ENCODE measurements at places on chromosomes 12 and 14. TPM values are rescaled to one million over a fixed set of nuclear protein-coding genes. Genes with fewer than 3 reads are reported as not detected.

The SPRING1 gene
- polyA plus RNA-seq: 7.5 TPM

The LTBP2 gene
- polyA plus RNA-seq: 3.4 TPM

The LRRK2 gene
- 5.9 TPM for polyA plus RNA-seq

The ENDOU gene
- polyA plus RNA-seq: 0.45 TPM

- no peak for DNase-seq
Observed at GRCh38 chr12:47071241-47071852, 8.1 kb upstream of the PCED1B start.

DNA sequence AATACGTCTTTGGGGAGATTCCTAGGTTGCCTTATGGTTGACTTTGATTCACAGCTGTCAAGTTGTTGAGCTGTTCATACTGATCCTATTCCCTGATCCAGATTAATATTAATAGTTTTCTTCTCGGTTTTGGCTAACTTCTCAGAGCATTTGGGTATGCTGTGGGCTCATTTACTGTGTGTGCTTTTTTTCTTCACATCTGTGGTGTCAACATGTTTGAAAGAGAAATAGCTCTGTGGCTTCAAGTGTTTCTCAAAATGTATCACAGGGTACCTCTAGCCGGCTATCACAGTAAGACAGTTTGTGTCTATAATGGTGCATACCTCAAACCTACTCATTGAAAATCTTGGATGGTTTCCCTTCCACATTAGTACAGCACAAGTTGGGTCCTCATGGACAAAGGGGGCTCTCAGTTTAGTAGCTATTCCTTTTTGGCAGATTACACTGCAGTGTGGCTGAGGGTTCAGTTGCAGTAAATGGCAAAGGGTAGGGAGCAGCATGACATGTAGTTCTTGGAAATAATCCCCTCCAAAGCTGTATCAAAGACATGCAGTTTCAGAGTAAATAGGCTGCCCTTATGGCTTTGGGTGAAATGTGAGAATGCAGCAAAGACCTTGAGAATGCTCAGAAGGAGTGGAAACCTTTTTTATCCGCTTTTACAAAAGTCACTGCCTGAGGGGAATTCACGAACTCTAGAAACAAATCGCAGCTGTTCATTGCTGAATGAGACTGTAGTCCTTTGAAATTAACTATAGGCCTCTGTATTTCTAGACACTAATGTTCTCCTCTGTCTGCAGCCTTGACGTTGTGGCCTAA is 102.4 kb upstream of the ATF1 start:
- no peak for DNase-seq

The KLRF2 gene
- polyA plus RNA-seq: not detected

- DNase-seq: peak; percentile 81
Observed at GRCh38 chr14:51652168-51653078, 713 bp downstream of the FRMD6 start.

The APOLD1 gene
- polyA plus RNA-seq: 20.9 TPM

The CLEC7A gene
- polyA plus RNA-seq: 2.4 TPM

The TPH2 gene
- not detected for polyA plus RNA-seq

- no peak for DNase-seq
Observed at GRCh38 chr12:92079054-92079385, 66.6 kb downstream of the BTG1 start.

- DNase-seq: peak; percentile 65
Observed at GRCh38 chr14:95341564-95341963, 21.9 kb upstream of the CLMN start.

GRCh38 chr12:24496755-24497154 is 452.1 kb downstream of the BCAT1 start:
- no peak for DNase-seq

The TARBP2 gene
- 12.8 TPM for polyA plus RNA-seq

The ASPG gene
- 99.1 TPM for polyA plus RNA-seq
